Kidney (tissue), 22 donors: ENCODE measurements at places on chromosomes 4 and X. TPM values are rescaled to one million over a fixed set of nuclear protein-coding genes. Genes with fewer than 3 reads are reported as not detected.
A peak's percentile ranks its signal among the peaks of the same experiment; 100 is the strongest.

- DNase-seq, result no peak
Measured at GRCh38 chr4:6233929-6234328, 33.6 kb upstream of the JAKMIP1 start.

GRCh38 chrX:12975670-12975965 lies 708 bp downstream of the TMSB4X start:
- no peak for DNase-seq

- DNase-seq, result no peak
Measured at GRCh38 chr4:162485486-162485885, 321.7 kb upstream of the FSTL5 start.

DNA sequence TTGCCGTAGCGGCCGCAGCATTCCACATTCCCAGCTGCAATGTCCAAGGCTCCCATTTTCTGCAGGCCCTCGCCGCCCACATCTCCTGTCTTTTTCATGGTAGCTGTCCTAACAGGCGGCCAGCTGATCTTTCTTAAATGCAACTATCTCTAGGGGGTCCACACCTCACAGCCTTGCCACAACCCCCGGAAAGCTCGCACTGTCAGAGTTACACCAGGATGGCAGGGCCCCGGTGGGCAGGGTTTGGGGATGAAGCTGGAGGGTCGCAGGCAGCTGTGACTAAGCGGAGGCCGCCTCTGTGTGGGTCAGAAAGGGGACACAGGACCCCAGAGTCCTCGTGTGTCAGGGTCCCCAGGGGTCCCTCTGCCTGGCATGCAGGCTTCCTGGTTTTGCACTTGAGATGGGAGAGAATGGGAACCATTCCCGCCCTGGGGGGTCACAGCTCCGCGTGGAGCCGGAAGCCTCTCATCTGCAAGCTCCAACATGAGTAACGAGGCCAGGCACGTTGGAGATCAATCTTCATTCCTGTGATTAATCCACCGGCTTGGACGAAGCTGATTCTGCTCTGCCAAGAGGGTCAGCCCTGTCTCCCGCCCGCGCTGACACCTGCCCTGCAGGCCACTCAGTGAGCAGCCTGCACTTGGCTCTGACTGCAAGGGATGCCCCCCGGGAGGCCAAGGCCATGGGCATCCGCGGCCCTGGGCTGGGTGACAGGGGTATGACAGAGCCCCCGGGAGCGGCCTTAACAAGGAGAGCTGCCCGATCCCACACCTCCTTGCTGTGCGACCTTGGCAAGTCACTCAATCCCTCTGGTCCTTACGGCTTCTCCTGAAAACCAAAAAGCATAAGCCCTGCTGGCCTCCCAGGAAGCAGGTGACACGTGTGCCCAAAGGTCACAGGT lies 97.9 kb downstream of the ADRA2C start:
- peak; percentile 35 for DNase-seq

DNA sequence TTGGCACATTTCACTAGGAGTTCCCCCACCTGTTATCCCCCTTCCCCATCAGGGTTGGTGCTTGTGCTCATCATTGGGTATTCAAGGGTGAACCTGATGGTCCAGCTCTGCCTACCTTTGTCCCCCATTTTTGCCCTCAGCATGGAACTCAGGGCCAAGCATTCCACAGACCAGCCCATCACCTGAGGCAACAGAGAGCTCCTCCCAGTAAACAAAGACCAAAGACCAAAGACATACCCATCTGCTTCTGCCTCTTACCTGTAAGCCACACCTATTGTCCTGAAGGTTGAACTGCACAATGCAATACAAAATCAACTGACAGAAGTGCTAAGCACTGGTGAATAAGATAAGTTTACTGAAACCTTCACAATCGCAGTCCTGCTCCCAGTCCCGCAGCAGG lies 237.5 kb downstream of the PAPSS1 start:
- no peak for DNase-seq

- no peak for DNase-seq
Measured at GRCh38 chr4:89482926-89483595, 175.5 kb upstream of the GPRIN3 start.

- DNase-seq, result no peak
Measured at GRCh38 chr4:149572716-149573115, 242.9 kb downstream of the IQCM start.

GRCh38 chrX:93422693-93423092 lies 250.7 kb downstream of the NAP1L3 start:
- DNase-seq, result peak; percentile 13

DNA sequence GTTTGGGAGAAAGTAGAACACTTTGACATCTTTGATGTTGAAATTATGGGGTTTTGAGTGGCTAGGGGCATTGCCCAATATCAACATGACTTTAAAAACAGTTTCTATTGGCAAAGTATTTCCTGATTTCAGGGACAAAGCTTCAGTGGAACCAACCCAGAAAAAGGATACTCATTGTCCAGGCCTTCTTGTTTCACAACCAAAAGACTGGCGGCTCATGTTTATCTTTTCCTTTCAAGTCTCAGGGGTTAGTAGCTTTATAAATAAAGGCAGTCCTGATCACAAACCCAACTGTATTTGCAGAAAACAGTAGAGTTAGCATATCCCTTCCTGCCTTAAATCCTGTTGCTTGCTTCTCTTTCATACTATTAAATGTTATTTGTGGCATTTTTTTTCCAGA lies 119.1 kb downstream of the SLITRK2 start:
- DNase-seq, result no peak

DNA sequence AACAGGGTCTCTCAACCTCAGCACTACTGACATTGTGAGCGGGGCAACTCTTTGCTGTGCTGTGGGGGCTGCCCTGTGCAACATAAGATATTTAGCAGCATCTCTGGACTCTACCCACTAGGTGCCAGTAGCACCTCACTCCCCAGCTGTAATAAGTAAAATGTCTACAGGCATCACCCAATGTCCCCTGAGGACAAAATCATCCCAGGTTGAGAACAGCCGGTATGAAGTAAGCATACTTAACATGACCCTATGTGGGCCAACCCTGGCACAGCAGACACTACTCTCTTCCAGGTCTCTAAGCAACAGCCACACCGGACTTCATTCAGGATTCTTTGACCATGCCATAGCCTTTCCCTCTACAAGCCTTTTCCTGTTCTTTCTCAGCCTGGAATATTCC lies 10.5 kb upstream of the MGST2 start:
- no peak for DNase-seq

DNA sequence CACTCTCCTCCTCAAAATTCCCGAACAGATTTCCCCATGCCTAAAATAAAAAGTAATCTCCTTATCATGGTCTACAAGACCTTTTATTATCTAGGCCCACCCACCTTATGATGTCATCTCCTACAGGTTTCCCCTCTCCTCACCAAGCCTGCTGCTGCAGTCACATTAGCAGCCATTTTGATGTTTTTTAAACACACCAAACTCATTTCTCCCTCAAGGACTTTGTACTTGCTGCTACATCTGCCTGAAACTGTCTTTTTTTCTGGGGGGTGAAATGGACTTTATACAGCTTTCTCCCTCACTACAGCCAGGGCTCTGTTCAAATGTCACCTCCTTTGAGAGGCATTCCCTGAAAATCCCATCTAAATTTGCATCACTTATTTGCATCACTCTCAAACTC lies 90.2 kb upstream of the TAB3 start:
- no peak for DNase-seq

DNA sequence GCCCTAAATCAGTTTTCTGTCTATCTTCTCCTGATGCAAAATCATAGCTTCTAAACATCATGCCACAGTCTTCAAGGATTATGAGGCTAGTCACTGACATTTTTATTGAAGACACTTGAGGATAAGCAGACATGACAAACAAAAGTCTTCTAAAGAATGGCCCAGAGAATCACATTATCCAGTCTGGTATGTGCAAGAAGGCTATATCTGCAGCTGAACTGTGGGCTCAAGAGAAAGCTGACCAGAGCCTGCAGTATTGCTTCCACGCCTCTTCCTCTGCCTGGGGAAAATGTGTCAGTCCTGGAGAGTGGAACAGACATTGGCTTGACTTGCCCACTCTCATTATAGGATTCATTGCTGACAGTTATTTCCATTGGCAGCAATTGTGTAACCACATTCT lies 553.5 kb downstream of the SPOCK3 start:
- DNase-seq, result no peak

- peak; percentile 44 for DNase-seq
Measured at GRCh38 chrX:12974305-12974795, 560 bp upstream of the TMSB4X start.

DNA sequence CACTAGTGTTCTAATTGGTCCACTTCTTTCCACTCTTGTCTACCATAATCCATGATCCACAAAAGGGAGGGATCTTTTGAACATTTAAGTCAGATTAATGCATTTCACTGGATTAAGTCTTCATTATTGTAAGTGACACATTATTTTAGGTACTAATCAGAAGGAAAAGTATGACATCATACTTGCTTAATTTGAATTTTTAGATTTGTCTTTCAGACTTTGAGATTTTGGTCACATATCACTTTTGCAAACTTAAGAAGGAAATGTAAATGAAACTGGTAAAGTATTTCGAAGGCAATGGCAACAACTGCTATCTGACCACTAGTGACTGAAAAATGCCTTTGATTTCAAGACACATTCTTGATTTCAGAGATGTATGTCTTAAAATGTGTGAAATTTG lies 5.2 kb downstream of the MMRN1 start:
- no peak for DNase-seq

DNA sequence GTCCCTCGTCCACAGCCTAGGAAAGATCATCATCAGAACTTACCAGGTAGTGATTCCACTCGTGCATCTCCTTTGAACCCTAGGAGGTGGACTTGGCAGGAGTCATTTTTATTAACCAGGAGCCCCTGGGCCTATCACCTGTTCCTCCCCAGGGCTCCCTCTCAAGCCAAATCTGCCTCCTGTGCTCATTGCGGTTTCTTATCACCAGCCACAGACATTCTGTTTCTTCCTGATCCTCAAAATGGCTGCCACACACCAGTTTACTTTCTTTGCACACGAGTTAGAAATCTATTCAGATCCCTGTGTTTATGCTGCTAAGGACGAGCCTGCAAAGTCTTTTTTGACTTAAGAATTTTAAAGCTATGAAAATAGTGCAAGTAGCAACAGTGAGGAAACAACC lies 354.5 kb upstream of the BOD1L1 start:
- no peak for DNase-seq

- DNase-seq, result no peak
Measured at GRCh38 chr4:32589853-32590252, 1869.7 kb downstream of the PCDH7 start.

DNA sequence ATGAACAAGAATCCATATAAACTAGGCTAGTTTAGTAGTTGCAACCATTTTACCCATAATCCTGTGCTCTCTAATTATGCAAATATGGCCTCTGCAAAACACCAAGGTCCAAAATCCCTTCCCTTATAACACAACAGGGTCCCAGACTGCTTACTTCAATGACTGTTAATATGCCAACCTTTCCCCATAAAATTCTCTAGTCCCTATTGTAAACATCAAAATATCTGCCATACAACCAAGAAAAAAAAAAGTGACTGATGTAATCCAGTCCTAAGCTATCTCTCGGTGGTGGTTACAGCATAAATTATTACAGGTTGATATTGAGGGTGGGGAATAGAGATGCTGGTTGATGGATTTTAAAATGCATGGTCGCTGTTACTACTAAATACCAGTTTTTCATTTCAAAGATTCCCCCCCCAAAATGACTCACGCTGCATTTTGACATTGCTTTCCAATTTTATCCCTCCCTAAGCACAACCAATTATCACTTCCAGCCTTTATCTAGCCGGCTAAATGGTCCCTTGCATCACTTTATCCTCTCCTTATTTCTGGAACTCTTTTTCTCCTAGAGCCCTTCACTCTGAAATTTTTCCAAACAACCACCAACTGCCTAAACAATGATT lies 44.8 kb downstream of the TSPAN5 start:
- DNase-seq, result no peak

DNA sequence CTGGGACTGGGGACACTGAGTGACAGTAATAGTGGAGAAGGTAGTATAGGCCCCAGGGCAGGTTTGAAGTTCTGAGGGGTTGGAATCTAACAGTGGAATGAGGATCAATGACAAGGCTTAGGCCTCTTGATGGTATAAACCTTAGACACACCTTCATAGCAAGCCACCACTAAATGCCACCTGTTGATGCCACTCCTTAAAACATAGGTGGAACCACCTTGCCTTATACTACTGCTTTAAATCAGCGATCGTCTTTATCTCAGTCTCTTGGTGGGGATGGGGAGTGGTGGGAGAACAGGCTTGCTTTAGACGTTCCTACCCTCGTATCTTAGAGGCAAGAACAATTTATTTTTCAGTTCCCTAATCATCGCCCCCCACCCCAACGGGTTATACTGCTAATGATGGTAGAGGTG lies 1.2 kb downstream of the RAB33B start:
- no peak for DNase-seq

DNA sequence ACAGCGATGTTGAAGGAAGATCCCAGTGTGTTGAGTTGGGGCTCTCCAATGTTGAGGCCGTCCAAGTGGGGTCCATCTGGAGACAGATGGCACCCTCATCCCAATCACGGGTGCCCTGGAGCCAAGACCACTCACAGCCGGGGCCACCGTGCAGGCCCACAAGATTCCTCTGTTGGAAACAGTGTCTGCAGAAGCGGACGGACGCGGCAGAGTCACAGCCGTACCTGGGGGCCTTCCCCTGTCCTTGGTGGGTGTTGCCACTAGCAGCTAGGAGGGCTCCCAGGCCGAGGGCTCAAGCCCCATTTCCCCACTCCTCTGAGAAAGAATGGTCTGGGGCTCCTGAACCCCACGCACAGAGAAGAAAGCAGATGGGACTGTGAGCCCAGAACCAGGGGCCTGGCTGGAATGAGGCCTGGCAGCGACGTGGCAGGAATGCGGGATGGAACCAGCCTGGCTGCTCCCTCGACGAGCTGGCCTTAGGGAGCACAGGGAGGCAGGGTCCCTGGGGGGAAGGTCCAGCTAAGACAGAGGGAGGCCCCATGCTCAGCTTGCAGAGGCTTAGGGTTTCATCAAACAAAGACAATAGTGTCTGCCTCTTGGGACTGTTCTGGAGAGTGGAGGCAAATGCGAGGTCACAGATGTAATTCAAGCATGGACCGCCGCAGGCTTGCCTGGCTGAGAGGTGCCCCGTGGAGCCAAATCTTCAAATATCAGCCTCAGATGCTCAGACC lies 228.9 kb downstream of the AFAP1 start:
- no peak for DNase-seq

GRCh38 chr4:168434993-168435392 lies 45.3 kb downstream of the DDX60L start:
- no peak for DNase-seq

The KDR gene
- total RNA-seq, result 28.8 TPM

The VCX3A gene
- total RNA-seq, result not detected

The UPF3B gene
- total RNA-seq, result 6.0 TPM

The GABRB1 gene
- 0.79 TPM for total RNA-seq

The BANK1 gene
- 7.4 TPM for total RNA-seq

The KCNE5 gene
- 0.44 TPM for total RNA-seq

The NXF2B gene
- total RNA-seq, result 0.25 TPM

The CENPI gene
- 0.66 TPM for total RNA-seq

The NXF2 gene
- not detected for total RNA-seq
